ENCODE measurements at places on chromosomes 11 and 22.

DNA sequence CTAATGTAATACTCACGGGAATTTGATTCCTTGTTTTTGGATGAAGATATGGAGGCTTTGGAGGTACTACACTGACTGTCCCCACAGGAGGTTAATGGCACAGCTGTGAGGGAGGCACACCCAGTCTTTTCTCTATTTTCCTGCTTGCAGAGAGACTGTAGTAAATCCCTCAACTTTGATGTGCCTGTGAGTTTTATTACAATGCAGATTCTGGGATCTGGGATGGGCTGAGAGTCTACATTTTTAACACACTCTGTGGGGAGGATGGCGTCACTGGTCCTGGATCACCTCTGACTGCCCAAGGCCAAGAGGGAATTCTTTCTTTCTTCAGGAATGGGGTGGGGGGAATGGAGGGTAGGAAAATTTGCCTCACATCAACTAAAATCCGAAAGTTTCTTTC is 80.2 kb upstream of the NTM start:
- no peak for DNase-seq

DNA sequence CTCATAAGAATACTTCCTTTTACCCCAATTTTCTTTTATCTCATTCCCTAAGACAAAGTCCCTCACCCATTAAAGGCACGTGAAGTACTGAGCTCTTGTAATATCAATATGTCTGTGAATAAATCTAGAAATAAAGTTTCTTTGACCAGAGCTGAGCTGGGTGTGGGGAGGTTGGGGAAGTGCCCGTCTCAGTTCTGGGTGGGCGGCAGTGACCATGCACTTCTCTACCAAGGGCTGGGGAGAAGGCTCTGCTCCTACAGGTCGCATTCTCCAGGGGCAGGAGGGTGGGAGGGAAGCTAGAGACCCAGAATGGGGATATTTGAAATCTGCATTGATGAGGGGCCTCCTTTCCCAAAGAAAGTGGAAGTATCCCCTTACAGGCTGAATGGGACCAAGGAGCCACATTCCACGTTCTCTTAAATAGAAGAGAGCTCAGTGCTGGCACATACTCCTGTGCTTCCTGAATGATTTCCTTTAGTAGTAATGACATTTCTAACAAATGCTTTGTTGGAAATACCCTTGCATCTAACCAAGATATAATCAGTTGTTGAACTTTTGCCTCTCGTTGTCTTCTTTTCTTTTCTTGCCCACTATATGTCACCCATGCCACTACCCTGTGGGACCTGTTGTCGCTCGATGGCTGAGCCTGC is 16.1 kb downstream of the RBX1 start:
- no peak for DNase-seq

- DNase-seq, result no peak
Measured at GRCh38 chr11:97364047-97364446, 974.2 kb downstream of the JRKL start.

- DNase-seq, result no peak
Measured at GRCh38 chr11:117821431-117821830, 3.1 kb downstream of the FXYD2 start.

GRCh38 chr11:71342116-71342515 is 89.7 kb upstream of the SHANK2 start:
- no peak for DNase-seq

- no peak for DNase-seq
Measured at GRCh38 chr11:12121517-12121916, 11.1 kb downstream of the MICAL2 start.

- no peak for DNase-seq
Measured at GRCh38 chr22:46000081-46001027, 23.4 kb upstream of the WNT7B start.

DNA sequence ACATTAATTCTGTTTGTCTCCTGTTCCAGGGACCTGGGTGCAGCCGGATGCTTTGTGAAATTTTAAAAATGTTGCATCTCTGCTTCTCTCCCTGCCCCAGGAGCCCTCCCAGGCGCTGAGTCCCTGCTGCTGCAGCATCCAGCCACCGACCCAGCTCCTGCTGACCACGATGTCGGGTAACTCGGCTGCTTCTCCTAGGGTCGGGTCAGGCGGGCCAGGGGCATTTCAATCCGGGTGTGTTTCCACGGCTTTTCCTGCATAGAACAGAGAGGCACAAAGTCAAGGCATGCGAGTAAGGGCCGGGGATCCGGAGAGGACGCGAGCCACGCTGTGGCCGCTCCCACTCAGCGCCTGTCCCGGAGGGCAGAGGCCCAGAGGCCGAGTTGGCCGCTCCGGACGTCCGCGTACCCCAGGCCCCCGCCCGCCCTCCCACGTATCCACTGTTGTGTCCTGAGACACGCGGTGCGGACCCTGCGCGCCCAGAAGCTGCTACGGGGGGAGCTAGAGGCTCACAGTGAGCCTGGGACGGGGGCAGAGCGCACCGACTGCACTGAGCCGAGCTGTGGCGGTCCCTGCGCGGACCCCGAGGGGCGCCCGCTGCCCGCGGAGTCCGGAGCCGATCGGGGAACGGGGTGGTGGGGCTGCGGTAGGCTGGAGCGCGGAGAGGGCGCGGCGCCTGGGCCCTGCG is at the start of gene POU2AF3:
Gene POU2AF3, plus strand, starts transcription at position 134 of the 688 bp plus-strand sequence. Its CDS starts 36 bp downstream, at position 170.
- no peak for DNase-seq

Measured in AG04450 (cell line).